NCI-H524 treated with DMSO at 0.1 percent for 48 hours (cell line): ENCODE measurements at places on chromosomes 5 and 9.

DNA sequence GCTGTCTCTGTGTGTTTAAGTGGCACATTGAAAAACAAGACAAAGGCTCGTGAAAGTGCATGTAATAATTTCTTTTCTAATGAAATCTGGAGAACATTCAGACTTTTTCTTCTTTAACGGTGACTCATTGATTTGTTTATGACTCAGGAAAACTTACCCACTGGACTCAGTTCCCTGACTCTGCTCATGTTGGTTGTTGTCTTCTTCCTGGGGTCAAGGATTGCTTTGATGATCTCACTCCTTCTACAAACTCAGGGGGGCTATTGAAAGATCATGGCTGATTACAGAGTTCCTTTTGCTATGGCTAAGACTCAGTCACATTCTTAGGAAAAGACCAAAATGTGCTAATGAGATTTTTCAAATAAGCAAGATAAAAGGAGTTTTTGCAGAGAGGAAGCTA, 141.1 kb upstream of the DAP start:
- DNase-seq = no peak

- DNase-seq = no peak
These were observed 813.7 kb downstream of the MAT2B start for GRCh38 chr5:164319161-164319560.

GRCh38 chr5:73722231-73722630, 96.2 kb downstream of the ARHGEF28 start:
- no peak for DNase-seq

- DNase-seq = no peak
These were observed 36.6 kb downstream of the SEMA4D start for GRCh38 chr9:89461265-89461664.

DNA sequence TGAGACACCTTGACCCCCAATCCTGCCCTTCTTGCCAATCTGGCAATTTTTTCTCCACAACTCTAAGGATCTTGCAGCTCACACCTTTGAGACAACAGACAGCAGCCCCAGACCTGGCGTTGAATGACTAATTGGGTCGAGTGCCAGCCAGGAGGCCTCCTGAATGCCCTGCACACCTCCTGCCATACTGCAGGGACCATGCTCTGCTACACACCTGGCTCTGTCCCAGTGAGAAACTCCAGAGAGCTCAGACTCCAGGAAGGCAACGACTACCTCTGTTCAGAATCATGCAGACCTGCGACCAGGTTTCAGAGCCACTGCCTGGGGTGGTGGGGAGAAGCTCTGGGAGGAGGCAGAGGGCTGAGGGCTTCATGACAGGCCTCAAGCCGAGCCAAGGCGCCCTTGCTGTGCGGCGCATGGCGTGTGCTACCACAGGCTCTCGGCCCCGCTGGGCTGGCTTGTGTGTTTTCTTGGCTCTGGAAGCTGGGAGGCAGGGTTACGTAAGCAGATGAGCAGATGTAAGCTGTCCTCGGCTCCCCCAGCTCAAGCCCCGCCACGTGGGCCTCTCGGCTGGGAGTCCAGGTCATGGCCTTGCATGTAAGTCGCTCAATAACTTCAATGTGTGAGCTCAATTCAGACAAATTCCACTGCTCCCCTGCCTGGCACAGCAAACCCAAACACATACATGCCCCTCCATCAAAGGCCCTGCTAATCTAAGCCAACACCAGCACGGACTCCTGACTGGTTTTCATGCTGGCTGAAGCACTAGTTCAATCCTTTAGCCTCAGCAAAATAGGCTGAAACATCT, 27.5 kb downstream of the B4GALT1 start:
- no peak for DNase-seq

GRCh38 chr5:72101828-72102227, 5.4 kb upstream of the MAP1B start:
- DNase-seq = no peak

DNA sequence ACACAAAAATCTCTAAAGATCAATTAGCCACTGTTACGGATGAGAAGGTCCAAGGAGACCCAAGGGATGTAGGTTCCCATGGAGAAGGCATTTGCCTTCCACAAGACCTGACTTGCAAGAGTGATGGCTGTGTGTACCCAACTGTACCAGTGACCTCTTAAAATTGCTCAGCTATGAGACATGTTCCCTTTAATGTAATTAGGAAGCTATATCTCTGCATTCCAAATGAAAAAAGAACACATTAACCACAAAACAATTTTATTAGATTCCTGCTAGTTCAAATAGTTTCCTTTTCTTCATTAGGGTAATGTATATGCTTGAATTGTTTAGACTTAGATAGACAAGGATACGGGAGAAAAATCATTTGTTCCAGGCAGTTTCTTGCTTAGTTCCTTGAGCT, 3.3 kb downstream of the OR2Y1 start:
- DNase-seq = no peak

DNA sequence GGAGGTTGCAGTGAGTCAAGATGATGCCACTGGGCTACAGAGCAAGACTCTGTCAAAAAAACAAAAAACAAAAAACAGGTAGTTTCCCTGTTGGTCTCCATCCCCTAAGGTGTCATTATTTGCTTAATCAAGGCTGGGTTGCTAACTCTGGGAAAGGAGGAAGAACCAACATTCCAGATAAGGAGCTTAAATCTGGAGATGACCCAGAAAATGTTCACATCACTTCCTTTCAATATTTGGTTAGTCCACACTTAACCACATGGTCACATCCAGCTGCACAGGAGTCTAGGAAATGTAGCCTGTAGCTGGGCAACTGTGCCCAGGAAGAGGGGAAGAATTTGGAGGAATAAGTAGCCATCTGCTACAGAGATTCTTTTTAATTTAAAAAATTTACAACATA, 25.9 kb upstream of the MEGF9 start:
- DNase-seq = no peak

- DNase-seq = no peak
These were observed 70.9 kb upstream of the TXNDC8 start for GRCh38 chr9:110408598-110408997.

DNA sequence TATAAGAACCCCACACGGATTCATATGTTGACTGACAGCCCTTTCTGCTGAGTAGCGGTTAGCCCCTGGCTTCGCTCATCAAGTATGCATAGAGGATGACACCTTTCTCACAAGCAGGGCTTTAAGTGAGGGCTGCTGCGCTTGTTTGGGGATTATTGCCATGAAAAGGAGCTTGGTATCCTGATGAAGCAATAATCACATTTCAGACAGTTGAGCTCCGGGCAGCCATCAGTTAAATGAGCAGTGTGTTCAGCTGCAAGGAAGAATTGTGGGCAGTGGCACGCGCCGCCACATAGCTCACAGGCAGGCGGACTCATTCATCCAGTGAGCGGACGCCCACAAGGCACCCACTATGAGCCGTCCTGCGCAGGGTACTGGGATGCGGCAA, 77.6 kb downstream of the NEK6 start:
- no peak for DNase-seq

DNA sequence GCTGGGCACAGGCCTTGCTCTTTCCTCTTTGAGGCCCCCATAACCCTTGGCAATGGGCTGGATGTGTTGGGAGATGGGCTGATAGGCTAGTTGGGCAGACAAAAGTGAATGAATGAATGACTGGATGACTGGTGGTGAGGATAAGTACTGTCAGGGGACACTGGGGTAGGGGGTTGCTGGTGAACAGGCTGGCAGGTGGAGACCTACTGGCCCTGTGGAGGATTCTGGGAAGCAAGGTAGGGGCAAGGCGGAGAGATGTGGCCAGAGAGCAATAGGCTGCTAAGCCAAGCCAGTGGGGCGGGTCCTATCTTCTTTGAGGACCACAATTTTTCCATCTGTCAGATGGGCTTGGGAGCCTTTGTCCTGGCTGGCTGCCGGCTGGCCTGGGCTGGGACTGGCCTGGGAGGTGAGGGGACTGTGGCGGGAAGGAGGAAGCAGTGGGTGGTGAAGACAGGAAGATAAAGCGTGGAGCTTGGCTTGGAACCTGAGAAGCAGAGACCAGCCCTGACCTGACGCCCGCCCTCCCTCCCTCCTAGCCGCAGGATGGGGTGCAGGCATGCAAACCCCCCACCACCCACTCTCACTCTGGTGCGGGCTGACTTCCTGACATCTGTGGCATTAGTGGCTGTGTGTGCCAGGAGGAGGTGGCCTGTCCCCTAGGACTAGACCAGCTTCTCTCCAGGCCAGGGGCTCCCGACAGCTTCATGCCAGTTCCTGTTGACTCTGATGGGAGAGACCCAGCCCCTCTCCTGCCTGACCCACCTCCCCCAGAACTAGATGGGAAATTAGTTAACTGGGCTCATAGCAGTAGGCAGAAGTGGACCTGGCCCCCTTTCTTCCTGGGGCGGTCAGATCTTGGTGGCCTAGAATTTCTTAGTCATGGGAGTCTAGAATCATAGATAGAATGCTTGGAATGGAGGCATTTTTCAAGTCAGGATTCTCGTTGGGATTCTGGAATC, 9.5 kb downstream of the CXXC5 start:
- DNase-seq = no peak
